Hematopoietic multipotent progenitor cell treated with erythropoietin and hydrocortisone succinate and interleukin-3 and kit ligand, for 17 days (in vitro differentiated cells): ENCODE measurements at places on chromosomes 7 and 10.

- peak; percentile 45 for DNase-seq
These were observed 86.9 kb downstream of the CARD11 start for GRCh38 chr7:2956526-2957368.

- DNase-seq = no peak
These were observed 56.3 kb upstream of the BMPER start for GRCh38 chr7:33849004-33849403.

- no peak for DNase-seq
These were observed 9.9 kb downstream of the TWIST1 start for GRCh38 chr7:19107356-19108146.

DNA sequence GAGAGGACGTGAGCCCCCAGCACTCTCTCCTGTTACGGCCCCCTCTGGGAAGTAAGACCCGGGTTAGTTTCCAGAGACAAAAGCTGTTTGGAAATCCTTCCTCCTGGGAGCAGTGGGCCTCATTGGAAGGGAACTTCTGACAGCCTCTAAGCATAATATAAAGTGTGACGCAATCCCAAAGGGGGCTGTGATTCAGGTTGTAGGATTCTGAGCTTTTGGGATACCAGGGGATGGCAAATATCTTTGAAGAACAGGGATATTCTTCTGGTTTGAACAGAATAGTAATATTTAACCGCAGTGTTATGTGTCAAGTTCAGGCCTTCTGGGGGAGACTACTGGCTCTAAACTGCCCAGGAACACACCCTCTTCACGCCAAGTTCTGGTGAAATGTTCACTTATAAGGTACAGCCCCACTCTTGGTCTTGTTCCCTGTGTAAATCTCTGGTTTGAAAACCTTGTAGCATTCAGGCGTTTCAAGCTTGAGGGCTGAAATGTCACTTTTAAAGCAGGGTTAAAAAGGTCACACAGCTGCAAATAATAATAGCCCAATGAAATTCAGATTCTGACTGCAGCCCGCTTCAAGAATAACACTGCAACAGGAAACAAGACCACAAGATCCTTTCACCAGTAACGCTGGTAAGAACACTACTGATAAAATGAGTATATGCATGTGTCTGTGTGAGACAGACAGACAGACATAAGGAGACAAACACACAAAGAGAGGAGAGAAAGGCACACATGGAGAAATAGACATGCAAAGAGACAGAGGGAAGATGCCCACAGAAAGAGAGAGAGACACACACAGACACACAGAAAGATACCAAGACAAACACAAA, 69.0 kb downstream of the CREB5 start:
- no peak for DNase-seq

DNA sequence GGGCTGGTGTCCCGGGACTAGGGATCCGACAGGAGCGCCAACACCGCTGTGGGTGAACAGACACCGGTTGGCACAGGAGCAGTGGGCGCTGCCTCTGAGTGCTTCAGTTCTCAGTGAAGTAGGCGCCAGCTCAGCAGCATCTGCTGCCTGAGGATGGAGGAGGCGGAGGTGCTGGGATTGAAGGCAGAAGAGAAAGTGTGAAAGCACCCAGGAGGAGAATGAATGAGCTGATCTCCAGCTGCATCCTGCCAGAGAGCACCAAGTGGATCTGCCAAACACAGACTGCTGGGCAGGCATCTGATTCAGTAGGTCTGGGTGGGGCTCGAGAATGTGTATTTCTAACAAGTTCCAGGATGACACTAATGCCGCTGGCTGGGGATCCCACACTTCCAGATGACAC, 74.5 kb downstream of the LANCL2 start:
- DNase-seq = no peak

- DNase-seq = no peak
These were observed 123.9 kb downstream of the CREB5 start for GRCh38 chr7:28536259-28536658.

- DNase-seq = no peak
These were observed 21.6 kb downstream of the OGDHL start for GRCh38 chr10:49740346-49741107.

- no peak for DNase-seq
These were observed 160.5 kb downstream of the ADAM12 start for GRCh38 chr10:126227762-126228134.

GRCh38 chr7:53904355-53904754, 637.8 kb upstream of the VSTM2A start:
- DNase-seq = no peak

DNA sequence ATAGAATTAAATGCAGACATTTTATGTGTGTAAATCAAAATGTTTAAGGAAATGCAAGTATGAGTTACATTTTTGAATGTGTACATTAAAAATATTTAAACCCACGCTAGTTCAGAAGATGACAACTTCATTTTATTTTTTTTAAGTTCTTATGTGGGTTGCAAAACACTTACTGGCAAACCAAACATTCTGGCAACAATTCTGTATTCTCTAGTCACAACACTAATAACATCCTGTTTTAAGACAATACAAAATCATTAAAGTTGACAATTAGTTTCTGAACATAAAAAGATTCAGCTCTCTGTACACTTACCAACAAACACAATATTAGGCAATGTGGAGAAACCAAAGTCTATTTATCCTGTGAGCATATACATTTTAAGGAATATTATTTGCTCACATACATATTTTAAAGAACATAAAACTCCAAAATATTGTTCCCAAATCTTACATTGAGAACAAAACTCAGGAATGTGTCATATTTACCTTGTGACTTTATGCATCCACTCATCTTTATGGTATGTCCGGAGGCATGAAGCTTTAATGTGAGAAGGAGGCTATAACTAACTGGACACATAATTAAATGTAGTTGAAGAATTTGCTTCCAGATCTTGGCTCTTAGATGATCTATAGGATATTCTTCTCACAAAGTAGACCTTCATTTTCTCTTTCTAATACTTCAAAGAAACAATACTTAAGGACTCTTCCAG, 134.7 kb downstream of the DGKB start:
- DNase-seq = no peak

GRCh38 chr7:135769005-135769802, 20.6 kb upstream of the FAM180A start:
- DNase-seq = no peak

- DNase-seq = no peak
These were observed 6.4 kb downstream of the NEURL1 start for GRCh38 chr10:103499881-103500280.

DNA sequence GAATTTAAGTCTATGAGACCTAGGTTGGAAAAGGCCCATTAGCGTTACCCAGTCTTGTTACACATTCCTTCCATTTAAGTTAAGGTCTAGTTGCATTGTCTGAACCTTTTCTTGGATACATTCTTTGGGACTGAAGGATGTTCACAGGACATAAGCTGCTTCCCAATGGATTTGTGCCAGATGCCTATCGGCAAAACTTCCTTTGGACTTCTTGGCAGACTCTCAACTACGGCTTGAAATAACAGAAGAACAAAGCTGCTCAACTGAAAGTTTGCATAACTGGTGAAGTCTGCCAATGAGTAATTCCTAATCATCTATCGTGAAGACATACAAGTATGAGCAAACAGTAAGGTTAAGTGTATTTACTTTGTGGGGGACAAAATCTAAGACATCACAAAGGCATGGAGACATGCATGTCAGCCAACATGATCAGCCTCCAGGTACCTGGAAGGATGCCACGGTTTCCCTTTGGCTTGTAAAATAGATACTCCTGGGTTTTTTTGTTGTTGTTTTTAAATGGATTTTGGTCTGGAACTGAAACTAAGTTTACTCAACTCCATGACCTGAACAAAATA, 35.4 kb downstream of the MALSU1 start:
- DNase-seq = no peak

GRCh38 chr10:99360934-99361333, 31.8 kb downstream of the CNNM1 start:
- no peak for DNase-seq

- no peak for DNase-seq
These were observed 228.8 kb downstream of the DKK1 start for GRCh38 chr10:52542906-52543305.
